Right renal cortex interstitium (tissue), 3 donors: ENCODE measurements at places on chromosomes 16 and 17. TPM values are rescaled to one million over a fixed set of nuclear protein-coding genes. Genes with fewer than 3 reads are reported as not detected.
A peak's percentile ranks its signal among the peaks of the same experiment; 100 is the strongest.

DNA sequence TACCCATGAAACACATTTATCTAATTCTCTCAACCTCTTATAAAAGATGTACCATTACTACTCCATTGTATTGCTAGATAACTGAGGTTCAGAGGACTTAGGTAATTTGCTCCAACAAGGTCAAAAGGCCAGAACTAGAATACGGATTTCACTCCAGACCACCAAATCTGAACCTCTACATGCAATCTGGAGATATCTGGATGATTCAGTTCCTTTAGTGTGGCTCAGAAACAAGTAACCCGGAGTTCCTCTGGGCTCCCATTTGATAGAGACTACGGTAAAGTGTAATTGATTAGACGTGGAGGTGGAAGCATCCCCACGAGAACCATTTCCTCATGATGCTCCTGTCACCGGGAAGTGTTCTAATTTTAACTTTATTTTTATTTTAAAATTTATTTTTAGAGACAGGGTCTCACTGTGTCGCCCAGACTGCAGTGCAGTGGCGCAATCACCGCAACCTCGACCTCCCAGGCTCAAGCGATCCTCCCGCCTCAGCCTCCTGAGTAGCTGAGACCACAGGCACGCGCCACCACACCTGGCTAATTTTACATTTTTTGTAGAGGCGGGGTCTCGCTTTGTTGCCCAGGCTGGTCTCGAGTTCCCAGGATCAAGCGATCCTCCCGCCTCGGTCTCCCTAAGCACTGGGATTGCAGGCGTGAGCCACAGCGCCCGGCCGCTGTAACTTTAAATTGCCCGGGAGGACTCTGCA lies 608 bp upstream of the COX10 start:
- DNase-seq: no peak

GRCh38 chr17:79741751-79742588 lies 11.2 kb downstream of the ENPP7 start:
- DNase-seq: no peak

DNA sequence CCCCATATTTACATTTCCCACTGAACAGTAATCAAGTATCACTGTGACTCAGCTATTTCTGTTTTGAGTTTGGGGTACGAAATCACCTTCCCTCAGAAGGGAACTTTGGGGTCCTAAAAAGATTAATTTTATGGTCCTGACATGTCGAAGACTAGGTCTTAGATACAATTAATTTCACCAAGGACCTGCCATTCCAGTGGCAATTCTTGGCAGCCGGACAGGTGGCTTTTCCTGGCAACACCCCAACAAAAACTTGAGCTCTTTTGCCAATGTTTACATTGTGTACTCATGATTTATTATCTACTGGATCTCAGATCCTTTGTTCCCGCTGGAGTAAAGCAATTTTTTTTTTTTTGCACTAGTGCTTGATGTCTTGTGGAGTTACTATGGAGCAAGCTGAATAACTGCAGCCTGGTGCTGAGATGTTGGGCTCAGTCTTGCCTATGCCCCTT lies 14.4 kb downstream of the SLFN5 start:
- peak; percentile 64 for DNase-seq

- DNase-seq: no peak
Measured at GRCh38 chr17:55546481-55546880, 35.2 kb upstream of the SMIM36 start.

Gene LPO
- polyA plus RNA-seq: 0.10 TPM

DNA sequence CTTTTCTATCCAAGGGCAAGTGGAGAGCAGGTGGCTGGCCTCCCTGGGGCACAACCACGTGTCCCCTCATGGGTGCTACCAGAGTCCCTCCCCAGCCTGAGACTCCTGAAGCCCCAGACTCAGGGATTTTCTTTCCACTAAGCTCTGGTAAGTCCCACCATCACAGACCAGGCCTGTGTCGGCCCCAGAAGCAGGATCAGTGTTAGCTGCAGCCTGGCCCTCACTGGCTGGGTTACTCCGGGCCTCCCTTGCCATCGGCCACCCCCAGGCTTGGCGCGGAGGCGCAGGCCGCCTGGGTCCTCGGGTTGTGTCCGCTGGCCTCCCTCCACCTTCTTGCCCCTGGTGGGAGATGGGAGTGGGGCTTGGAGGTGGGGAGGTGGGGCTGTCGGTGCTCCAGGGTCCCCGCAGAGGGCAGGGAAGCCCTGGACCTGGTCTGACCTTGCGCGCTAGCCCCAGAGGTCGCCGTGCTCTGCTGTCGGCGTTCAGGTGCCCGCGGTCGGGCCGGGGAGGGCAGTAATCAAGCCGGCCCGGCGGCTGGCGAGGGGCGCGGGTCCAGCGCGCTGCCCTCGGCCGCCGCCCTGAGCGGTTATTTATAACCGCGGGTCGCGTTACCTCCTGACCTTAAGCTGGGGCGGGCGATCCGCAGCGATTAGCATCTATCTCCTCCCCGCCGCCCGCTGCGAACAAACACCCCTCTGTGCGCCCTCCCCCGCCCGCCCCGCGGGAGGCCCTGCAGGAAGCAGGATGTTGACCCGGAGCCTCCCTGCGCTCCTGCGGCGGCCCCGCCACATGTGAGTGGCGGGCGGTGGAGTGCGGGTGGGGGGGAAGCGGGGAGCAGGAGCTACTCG lies 78.1 kb upstream of the TOB1 start:
- no peak for DNase-seq

GRCh38 chr17:81074875-81075274 lies 39.9 kb downstream of the BAIAP2 start:
- DNase-seq: no peak

Gene GP1BA
- polyA plus RNA-seq: 2.9 TPM
